ENCODE measurements at places on chromosomes 11 and 22. TPM values are rescaled to one million over a fixed set of nuclear protein-coding genes. Genes with fewer than 3 reads are reported as not detected.

DNA sequence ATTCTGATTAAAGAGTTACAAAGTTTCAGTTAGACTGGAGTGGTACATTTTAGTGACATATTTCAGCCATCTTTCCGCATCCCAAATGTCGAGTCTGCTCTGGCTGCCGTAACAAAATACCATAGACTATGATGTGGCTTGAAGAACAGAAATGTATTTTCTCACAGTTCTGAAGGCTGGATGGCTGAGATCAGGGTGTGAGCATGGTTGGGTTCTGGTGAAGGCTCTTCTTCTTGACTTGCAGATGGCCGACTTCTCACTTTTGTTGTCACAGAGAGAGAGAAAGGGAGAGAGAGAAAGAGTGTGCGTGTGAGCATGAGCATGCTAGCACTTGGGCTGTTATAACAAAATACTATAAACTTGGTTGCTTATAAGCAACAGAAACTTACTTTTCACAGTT is 335.4 kb upstream of the RAG2 start:
- peaks cover 15% of the 10 kb centered on the region for H3K27me3 ChIP-seq
- DNase-seq, result no peak
- H3K36me3 ChIP-seq, result no peaks in the 10 kb centered on the region
- H3K27ac ChIP-seq, result no peak overlapping the region

Gene RAB36
- 6.4 TPM for total RNA-seq

- H3K27me3 ChIP-seq, result no peaks in the 10 kb centered on the region
- peaks cover 14% of the 10 kb centered on the region for H3K36me3 ChIP-seq
- no peak for DNase-seq
- no peak overlapping the region for H3K27ac ChIP-seq
- H3K4me3 ChIP-seq, result no peak overlapping the region
These were observed 18.7 kb downstream of the LDLRAD3 start for GRCh38 chr11:35962369-35963138.

Gene PHLDB1
- total RNA-seq, result 148 TPM

Gene AQP11
- total RNA-seq, result 1.9 TPM

Gene CSTPP1
- total RNA-seq, result 44.7 TPM

DNA sequence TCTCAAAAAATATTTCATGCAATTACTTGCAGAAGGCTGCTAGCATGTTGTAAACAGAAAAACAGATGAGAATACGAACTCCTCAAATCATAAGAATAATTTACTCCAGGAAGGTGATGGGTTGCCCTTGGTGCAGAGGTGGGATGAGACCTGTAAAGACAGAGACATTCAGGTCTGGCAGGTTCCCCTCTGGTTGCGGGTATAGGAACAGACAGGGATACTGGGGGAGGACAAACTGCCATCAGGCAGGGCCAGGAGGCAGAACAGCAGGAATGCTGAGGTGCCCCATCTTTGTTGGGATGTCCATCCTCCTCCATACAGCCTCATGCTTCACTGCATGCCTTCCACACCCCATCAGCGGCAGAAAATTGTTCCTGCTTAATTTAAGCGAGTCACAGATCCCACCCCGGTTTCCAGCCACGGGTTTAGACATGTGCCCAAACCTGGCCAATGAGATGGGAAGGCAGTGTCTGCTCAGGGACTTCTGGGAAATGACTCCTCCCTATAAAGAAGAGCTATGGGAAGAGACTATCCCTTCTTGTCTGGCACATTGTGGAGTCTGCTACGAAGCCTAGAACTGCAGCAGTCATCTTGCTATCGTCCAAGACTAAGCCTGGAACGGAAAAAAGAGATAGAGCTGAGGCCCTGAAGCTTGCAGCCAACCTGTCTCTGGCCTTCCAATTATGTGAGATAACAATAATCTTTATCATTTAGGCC is 23.1 kb upstream of the IRAG1 start:
- no peak for DNase-seq
- no peaks in the 10 kb centered on the region for H3K27me3 ChIP-seq
- H3K4me1 ChIP-seq, result peaks cover 25% of the 10 kb centered on the region
- H3K4me3 ChIP-seq, result no peak overlapping the region
- H3K27ac ChIP-seq, result peak overlapping the region; percentile 84

DNA sequence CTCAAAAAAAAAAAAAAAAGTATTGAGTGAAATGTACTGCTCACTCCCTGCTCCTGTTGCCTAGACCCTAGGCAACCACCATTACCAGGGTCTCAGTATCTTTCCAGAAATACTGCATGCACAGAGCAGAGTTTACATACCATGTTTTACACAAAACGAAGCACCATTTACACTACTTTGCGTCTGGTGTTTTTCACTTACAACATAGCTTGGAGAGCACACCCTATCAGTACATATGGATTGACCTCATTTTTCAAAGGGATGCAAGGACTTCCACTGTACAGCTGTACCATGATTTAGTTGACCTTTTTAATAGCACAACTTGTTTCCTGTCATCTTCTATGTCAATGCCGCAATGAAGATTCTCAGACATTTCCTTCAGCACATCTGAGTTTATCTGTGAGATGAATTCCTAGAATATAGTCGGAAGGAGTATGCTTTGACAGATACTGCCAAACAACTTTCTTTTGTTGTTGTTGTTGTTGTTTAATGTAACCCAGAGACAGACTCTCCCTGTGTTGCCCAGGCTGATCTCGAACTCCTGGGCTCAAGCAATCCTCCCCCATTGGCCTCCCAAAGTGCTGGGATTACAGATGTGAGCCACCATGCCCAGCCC is 6.1 kb downstream of the MYH9 start:
- H3K4me3 ChIP-seq, result no peak overlapping the region
- peaks cover 34% of the 10 kb centered on the region for H3K4me1 ChIP-seq
- no peak for DNase-seq

Gene CCDC87
- 0.42 TPM for total RNA-seq

GRCh38 chr22:48923165-48923865 is 904.4 kb downstream of the BRD1 start:
- H3K4me1 ChIP-seq, result no peaks in the 10 kb centered on the region
- H3K27me3 ChIP-seq, result peaks cover 33% of the 10 kb centered on the region
- DNase-seq, result peak; percentile 13
- H3K36me3 ChIP-seq, result no peaks in the 10 kb centered on the region

DNA sequence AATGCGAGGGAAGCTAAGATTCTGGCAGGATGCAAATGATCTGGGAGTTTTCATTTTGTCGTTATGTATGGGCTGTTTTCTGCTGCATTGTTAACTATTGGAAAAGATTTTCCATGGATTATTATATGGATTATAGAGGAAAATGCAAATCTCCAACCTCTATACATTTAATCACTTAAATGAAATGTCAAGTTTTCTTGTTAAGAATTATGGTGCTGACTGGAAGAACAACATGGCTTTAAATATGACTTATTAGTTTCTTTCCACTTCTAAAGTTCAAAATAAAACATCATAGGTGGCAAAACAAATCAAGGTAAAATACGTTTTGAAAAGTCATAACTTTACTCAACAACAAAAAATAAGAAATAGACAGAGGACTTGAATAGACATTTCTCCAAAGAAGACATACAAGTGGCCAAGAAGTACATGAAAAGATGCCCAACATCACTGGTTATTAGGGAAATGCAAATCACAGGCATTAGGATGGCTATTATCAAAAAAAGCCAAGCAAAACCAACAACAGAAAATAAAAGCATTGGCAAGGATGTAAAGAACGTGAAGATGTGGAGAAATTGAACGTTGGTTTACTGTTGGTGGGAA is 56.2 kb upstream of the CLDN5 start:
- H3K27ac ChIP-seq, result no peak overlapping the region
- H3K36me3 ChIP-seq, result no peaks in the 10 kb centered on the region
- peaks cover 4% of the 10 kb centered on the region for H3K4me1 ChIP-seq
- DNase-seq, result no peak
- peaks cover 4% of the 10 kb centered on the region for H3K27me3 ChIP-seq
- H3K4me3 ChIP-seq, result no peak overlapping the region

Gene USH1C
- 0.54 TPM for total RNA-seq

Gene MS4A7
- total RNA-seq, result not detected

GRCh38 chr11:62961017-62961570 is 23.7 kb downstream of the SLC22A6 start:
- no peak for DNase-seq
- no peaks in the 10 kb centered on the region for H3K36me3 ChIP-seq
- no peak overlapping the region for H3K4me3 ChIP-seq
- no peaks in the 10 kb centered on the region for H3K27me3 ChIP-seq
- no peak overlapping the region for H3K27ac ChIP-seq
- peaks cover 22% of the 10 kb centered on the region for H3K4me1 ChIP-seq

DNA sequence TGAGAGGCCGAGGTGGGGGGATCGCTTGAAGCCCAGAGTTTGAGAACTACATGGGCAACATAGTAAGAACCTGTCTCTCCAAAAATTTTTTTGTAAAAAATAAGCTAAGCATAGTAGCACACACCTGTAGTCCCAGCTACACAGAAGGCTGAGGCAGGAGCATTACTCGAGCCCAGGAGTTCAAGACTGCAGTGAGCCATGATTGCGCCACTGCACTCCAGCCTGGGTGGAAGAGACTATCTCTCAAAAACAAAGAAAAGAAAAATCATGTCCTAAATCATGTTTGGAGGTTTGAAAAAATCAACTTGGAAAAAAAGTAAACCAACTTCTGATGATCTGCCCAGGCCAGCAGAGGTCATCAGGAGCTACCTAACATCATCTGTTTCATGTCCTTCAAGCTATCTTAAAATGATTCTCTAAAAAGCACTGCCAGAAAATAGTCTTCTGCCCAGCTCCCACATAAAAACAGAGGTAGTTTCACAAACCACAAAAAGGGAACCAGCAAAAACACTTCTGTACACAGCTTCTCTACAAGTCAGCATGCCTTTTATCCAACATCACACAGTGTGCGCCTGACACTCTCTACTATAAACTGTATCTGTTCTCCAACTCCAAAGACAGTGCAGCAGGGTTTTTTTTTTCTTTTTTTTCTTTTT is 165.0 kb downstream of the SOX6 start:
- H3K4me3 ChIP-seq, result peak overlapping the region; percentile 7

DNA sequence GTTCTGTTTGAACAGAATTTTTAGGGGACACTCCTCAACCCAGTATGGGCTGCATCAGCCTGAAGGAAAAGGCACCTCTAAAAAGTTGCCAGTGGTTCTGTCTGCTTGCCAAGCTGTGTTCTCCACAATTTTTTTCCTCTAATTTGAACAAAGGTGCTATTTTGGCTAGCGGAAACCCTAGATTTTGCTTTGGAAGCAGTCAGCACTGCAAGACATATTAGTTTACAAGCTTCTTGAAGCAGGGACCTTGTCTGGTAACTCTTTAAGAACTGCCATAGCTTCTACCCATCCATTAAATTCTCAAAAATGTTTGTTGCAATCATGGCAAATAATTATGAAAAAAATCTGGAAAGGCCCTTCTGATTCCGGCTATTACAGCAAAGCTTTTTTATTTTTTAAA is 75.6 kb upstream of the HEPHL1 start:
- H3K4me1 ChIP-seq, result no peaks in the 10 kb centered on the region
- DNase-seq, result no peak
- no peaks in the 10 kb centered on the region for H3K36me3 ChIP-seq
- no peak overlapping the region for H3K4me3 ChIP-seq
- H3K27ac ChIP-seq, result no peak overlapping the region
- H3K27me3 ChIP-seq, result peaks cover under 1% of the 10 kb centered on the region

Gene MRGPRX4
- total RNA-seq, result not detected

Gene SLC22A6
- not detected for total RNA-seq

Gene PLAAT4
- total RNA-seq, result 1.2 TPM

Gene FOLR2
- not detected for total RNA-seq

Gene IGLL1
- total RNA-seq, result not detected

DNA sequence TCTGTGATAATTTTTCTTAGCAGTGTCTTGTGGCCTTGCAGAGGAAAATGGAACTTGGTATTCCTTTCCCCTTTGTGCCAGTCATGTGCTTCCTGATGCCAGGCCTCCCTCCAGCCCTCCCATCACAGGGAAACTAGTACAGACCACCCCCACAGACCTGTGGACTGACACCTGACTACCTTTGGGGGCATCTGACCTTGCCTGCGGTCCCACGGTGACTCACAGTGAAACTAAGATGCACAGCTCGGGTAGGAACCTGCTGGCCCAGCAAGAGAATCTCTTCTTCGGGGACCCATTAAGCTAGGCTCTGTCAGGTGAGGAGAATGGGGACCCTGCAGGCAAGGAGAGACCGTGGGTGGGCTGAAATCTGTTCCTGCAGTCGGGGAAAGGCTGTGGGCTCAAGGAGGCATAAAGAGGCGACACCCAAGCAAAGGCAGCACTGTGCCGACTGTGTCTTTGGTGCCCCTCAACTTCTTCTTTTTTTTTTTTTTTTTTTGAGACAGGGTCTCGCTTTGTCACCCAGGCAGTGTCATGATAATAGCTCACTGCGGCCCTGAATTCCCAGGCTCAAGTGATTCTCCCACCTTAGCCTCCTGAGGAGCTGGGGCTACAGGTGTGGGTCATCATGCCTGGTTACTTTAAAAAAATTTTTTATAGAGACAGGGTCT is 20.8 kb upstream of the PEX26 start:
- H3K36me3 ChIP-seq, result no peaks in the 10 kb centered on the region
- H3K27ac ChIP-seq, result no peak overlapping the region
- no peak overlapping the region for H3K4me3 ChIP-seq
- H3K27me3 ChIP-seq, result no peaks in the 10 kb centered on the region
- DNase-seq, result no peak

- DNase-seq, result peak; percentile 66
- peak overlapping the region; percentile 98 for H3K27ac ChIP-seq
- H3K4me1 ChIP-seq, result peaks cover 68% of the 10 kb centered on the region
- peaks cover 26% of the 10 kb centered on the region for H3K36me3 ChIP-seq
- H3K4me3 ChIP-seq, result peak overlapping the region; percentile 92
These were observed 2.2 kb downstream of the TNKS1BP1 start for GRCh38 chr11:57322256-57323166.

Gene IMMP1L
- 27.3 TPM for total RNA-seq

DNA sequence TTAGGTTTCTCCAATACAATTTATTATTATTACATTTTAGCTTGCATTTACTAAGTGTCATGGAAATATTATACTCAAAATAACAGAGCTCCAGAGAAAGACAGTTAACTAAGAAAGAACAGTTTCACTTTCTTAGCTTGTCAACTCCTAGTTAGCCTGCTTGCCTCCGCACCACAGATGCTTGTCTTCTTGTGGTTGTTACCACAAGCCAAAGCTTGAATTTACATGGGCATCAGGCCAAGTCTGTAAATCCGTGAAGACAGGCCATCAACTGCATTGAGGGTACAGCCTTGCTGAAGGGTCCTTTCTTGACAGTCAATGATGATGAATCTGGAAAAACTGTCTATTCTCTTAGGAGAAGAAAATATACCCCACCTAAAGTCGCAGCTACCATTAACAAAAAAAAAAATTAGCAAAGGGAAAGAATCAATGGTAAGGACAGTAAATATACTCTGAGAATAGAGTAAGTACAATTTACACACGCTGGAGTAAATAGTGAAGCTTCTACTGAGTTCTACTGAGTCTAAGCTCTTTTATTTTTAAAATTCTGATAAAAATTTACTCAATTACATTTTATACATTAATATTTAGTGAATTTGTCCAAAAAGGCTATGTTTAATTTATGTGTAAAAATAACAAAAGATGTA is 15.6 kb upstream of the DENND5A start:
- peak overlapping the region; percentile 25 for H3K27ac ChIP-seq
- no peaks in the 10 kb centered on the region for H3K27me3 ChIP-seq
- H3K36me3 ChIP-seq, result peaks cover 17% of the 10 kb centered on the region
- no peak overlapping the region for H3K4me3 ChIP-seq
- no peak for DNase-seq

GRCh38 chr22:49865156-49865555 is 11.5 kb downstream of the ZBED4 start:
- H3K36me3 ChIP-seq, result peaks cover 55% of the 10 kb centered on the region
- H3K27ac ChIP-seq, result no peak overlapping the region
- DNase-seq, result no peak
- H3K4me3 ChIP-seq, result no peak overlapping the region
- H3K27me3 ChIP-seq, result no peaks in the 10 kb centered on the region
- peaks cover 3% of the 10 kb centered on the region for H3K4me1 ChIP-seq

Gene KCNK4
- 0.58 TPM for total RNA-seq

Measured in mesothelial cell of epicardium (in vitro differentiated cells).